ENCODE measurements at places on chromosomes 11 and 22.

GRCh38 chr22:28053896-28054818 is 135.1 kb upstream of the PITPNB start:
- no peak for DNase-seq

GRCh38 chr11:97856666-97857065 is 1164.1 kb upstream of the CNTN5 start:
- no peak for DNase-seq

GRCh38 chr11:47508240-47508957 is 44.5 kb downstream of the CELF1 start:
- DNase-seq: no peak

- DNase-seq: no peak
Observed at GRCh38 chr11:10519630-10520029, 21.4 kb downstream of the RNF141 start.

GRCh38 chr11:70696076-70696475 is 297.7 kb downstream of the CTTN start:
- DNase-seq: no peak

DNA sequence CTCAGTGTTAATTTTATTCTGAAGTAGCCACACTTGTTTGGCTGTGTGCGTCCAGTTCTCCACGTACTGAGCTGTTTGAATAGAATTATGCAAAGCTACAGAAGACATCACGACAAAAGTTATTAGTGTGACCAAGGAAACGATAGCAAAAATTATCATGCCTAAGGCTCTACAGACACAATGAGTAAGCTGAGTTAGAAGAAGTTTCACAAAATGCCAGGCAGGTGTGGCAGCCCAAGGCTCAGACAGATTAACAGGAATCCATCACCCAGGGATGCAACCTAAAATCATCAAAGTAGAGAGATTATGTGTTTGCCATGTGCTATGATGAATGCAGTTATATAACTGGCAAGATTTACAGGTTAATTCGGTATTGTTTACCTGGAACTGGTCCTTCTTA is 73.1 kb upstream of the INCENP start:
- DNase-seq: no peak

- no peak for DNase-seq
Observed at GRCh38 chr11:122069707-122070360, 46.2 kb downstream of the BLID start.

GRCh38 chr22:41106122-41106968 is 14.0 kb downstream of the EP300 start:
- no peak for DNase-seq

GRCh38 chr11:125627236-125627910 is 2.4 kb downstream of the CHEK1 start:
- DNase-seq: no peak

GRCh38 chr11:124886978-124887666 is 10.5 kb downstream of the ROBO4 start:
- DNase-seq: no peak

DNA sequence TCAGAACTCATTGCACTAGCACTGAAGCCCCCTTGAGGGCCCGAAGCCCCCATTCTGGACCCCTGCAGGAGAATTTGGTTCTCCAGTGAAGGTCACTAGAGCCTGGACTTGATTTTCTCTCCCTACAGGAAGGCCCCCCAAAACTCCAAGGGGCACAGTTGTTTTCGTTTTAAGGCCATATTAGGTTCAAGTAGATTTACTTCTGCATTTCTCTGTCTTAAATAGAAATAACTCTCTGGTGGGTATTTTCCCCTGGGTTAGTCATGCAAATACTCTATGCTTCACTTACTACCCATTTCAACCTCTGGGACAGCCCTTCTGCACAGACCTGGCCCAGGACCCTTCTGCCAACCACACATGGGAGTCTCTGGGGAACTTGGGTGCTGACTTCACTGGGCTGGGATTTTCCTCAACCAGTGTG is 41.6 kb downstream of the WEE1 start:
- DNase-seq: no peak

- DNase-seq: no peak
Observed at GRCh38 chr11:75214411-75214821, 26.2 kb upstream of the TPBGL start.

DNA sequence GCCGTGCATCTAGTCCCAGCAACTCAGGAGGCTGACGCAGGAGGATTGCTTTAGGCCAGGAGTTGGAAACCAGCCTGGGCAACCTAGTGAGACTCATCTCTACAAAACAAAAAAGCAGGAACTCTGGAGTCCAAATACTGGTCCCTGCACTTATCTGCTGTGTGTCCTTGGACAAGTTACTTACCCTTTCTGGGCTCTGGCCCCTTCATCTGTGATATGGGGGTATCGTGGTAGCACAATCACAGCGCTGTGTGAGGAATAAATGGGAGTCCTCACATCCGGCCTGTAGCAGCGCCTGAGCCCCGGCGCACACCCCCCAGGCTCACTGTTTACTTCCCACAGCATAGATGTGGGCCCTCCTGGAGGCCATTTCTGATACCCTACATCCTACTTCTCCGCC is 44.2 kb upstream of the MYH9 start:
- no peak for DNase-seq

DNA sequence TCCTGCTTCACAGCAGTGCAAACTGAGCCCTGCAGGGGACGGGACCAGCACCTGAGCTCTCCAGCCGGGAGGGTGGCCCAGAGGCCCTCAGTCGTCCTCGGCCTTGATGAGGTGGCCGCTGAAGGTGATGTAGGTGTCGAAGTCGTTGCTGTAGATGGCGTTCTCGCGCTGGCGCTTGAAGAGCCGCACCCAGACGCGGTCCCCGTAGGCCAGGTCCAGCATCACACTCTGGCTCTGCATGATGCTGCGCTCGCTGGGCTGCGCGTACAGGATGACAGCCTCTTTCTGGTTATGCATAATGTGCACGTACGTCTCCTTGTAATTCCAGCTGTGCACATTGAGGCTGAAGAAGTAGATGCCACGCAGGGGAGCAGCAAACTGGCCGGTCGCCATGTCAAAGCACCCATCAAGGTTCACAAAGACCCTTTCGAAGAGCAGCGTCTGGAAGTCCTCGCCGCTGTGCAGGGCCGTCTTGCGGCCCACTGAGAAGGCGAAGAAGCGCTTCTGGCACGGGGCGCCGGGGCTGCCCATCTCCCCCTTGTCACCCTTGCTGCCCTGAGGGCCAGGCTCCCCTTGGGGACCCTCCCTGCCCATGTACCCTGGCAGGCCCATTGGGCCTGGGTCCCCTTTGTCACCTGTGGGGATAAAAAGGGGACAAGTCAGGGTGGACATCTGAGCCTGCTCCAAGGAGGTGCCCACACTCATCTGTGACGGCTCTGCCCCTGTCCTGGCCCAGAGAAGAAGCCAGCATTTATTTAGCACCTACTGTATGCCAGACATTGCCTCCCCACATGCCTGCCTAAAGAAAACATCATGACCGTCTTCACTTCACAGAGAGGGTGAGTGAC is 5.7 kb downstream of the C1QTNF6 start:
- no peak for DNase-seq

GRCh38 chr11:44982496-44983062 is 31.9 kb upstream of the TP53I11 start:
- no peak for DNase-seq

GRCh38 chr22:32080904-32081303 is 37.8 kb downstream of the SLC5A1 start:
- no peak for DNase-seq

DNA sequence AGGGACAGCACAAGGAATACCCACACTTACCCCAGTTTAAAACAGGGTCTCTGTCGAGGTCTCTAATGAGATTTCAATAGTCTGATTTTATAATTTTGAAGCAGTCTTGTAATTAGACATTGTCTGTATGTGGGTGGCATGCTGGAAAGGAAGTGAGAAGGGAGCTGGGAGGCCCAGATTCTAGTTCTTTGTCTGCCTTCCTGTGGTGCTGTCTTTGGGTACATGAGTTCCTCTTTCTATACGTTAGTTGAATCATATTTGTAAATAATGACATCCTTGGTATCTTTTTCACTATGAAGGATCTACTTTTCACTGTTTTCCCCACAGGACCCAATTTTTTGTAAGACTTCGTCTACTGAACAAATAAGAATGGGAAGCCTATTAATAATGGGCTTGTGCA is 42.0 kb upstream of the TENM4 start:
- DNase-seq: no peak

DNA sequence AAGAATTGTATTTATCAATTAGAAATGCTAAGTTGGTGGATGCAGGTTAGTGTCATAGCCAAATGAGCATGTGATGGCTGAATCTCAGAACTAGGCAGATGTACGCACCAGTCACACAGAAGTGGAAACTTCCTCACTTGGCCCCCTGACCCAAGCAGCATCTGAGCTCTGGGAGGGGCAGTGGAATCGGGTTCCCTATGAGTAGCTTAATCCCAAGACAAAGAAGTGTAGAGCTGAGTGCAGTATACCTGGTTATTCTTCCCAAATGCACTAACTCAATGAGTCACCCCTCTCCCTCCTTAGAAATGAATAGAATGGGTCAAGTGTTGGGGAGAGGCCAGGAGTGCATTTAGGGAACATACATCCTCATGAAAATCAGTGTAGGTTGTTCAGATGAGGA is 224.6 kb downstream of the FAT3 start:
- no peak for DNase-seq

- no peak for DNase-seq
Observed at GRCh38 chr11:33027846-33028536, 11.4 kb upstream of the TCP11L1 start.

GRCh38 chr11:12706545-12707499 is 32.6 kb downstream of the TEAD1 start:
- no peak for DNase-seq

- DNase-seq: no peak
Observed at GRCh38 chr22:34951212-34951611, 114.7 kb upstream of the ISX start.

DNA sequence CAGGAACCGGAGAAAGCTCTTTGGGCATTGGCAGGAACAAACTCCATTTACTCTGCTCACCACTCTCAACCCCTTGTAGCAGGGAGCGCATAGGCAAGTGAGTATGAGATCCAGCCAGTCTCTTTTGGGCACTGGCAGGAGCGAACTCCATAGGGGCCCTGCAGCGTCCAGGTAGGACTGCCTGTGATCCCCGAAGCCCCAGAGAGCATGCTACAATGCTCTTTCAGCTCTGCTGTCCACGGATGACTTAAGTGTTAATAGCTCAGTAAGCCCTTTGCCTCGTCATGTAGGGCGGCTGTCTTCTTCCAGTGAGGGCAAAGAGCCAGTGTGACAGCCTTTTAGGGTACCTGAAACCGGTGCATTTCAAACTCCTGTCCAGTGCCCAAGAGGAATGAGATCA is 1525.6 kb upstream of the RAG2 start:
- DNase-seq: no peak

DNA sequence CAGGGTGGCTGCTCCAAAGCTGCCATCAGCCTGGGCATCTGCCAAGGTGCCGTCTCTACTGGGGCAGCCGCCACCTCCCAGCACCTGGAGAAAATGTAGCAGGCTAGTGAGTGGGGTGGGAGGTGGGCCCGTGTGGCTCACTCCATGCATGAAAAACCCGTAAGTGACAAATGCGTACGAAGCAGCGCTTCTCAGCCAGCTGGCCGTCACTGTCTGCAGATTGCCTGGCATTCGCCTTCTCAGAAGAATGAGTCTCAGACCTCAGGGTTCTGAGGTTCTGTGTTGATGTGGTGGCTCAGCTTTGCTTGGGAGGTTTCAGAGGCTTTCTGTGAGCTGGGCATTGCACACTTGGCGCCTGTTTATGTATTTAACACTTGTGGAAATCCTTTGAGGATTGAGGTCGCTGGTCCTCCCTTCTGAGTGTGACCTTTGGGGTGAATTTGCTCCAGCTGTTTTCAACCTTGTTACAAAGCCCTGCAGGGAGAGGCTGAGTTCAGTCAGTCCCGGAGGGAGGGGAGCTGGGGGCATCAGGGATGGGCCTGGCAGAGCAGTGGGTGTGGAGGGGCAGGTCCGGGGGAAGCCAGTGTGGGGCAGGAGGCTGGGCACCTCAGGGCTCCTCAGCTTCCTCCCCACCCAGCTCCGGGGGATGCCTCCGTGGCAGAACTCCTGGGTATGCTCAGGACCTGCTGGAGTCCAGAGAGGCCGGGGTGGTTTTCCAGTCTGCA is 977.0 kb downstream of the TBC1D22A start:
- no peak for DNase-seq

- DNase-seq: no peak
Observed at GRCh38 chr11:1050581-1051355, 14.2 kb upstream of the MUC6 start.

DNA sequence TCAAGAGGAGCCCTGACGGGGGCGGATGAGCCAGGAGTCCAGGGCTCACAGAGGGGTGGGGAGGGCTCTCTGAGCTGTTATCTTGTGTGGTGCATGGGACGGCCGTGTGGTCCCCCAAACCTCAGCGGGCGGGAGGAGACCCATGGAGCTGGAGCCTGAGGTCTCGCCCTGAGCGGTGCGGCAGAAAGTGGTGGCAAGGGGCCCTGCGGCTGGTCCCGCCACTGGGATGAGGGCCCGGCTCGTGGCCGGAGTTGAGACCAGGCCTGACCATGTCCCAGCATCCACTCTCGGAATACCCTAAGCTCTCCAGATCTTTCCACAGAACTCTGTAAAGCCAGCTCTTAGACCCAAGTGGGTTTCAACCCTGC is 22.6 kb upstream of the TTLL12 start:
- DNase-seq: no peak

- no peak for DNase-seq
Observed at GRCh38 chr11:132093536-132094259, 723.3 kb downstream of the NTM start.

DNA sequence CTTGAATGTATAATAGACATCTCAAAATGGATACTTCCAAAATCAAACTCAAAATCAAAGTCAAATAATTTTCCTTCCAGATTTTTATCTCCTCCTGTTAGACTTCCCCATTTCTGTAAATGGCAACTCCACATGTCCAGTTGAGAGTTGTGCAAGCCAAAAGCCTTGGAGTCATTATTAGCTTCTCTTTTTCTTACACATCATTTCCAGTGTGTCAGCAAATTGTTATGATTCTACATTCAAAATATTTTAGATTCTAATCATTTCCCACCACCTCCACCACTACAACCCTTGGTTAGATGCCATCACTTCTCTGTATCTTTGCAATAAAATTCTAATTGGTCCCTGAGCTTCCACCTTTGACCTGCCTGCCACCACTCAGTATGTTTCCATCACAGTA is 155.7 kb downstream of the CNTN5 start:
- no peak for DNase-seq

DNA sequence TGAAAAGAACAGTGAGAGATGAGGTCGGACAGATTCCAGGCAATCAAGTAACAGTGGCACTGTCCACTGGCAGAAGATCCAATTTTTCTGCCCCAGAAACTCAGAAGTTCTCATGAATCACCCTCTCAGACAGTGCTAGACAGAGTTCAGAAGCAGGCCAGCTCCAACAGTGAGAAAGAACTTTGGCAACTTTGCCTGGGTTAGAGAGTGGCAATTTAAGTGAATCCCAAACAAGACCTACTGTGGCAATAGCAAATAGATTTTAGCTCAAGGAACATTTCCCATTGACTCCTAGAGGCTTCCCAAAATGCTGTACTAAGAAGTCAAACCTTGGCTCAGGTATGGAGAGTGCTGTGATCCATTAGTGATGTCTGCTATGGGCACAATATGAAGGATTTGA is 12.3 kb downstream of the CD44 start:
- no peak for DNase-seq

GRCh38 chr11:19370100-19370861 is 129.5 kb upstream of the E2F8 start:
- DNase-seq: no peak

- no peak for DNase-seq
Observed at GRCh38 chr22:37502342-37503182, 16.4 kb upstream of the MFNG start.
